HCT116 (cell line): ENCODE measurements at places on chromosomes 1 and 21. TPM values are rescaled to one million over a fixed set of nuclear protein-coding genes. Genes with fewer than 3 reads are reported as not detected.
A peak's percentile ranks its signal among the peaks of the same experiment; 100 is the strongest.

DNA sequence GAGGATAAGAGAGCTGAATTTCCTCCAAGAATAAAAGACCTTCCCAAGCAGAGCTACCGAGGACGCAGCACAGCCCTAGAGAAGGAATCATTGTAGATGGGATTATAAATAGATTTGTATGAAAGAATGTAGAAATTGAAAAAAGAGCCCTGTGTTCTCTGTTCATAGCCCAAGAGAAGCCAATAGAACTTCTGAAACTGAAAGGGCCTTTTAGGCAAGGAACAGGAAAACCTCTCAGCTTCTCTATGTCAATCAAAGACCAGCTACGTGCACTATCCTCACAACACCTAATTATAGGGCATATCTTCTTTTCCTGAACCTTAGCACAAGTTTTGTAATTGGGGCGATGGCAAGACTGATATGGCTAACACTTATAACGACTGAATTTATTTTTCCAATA is 192.4 kb upstream of the RNPC3 start:
- no peak for DNase-seq
- H3K36me3 ChIP-seq = no peaks in the 10 kb centered on the region
- no peak overlapping the region for H3K27ac ChIP-seq
- no peaks in the 10 kb centered on the region for H3K4me1 ChIP-seq
- H3K4me3 ChIP-seq = no peak overlapping the region
- no peaks in the 10 kb centered on the region for H3K27me3 ChIP-seq

- no peaks in the 10 kb centered on the region for H3K36me3 ChIP-seq
- H3K4me3 ChIP-seq = no peak overlapping the region
- no peaks in the 10 kb centered on the region for H3K4me1 ChIP-seq
- H3K27me3 ChIP-seq = 0 out of 2 replicates have a peak, but pooled peaks cover 16% of the 10 kb centered on the region
- H3K27ac ChIP-seq = no peak overlapping the region
Measured at GRCh38 chr1:223512057-223512456, 118.8 kb downstream of the CCDC185 start.

- H3K27me3 ChIP-seq = no peaks in the 10 kb centered on the region
- H3K27ac ChIP-seq = no peak overlapping the region
- H3K4me3 ChIP-seq = no peak overlapping the region
- peak; percentile 32 for DNase-seq
- H3K4me1 ChIP-seq = peaks cover 7% of the 10 kb centered on the region; the same call in 1 of the 2 replicates
Measured at GRCh38 chr1:115717541-115717940, 51.0 kb downstream of the CASQ2 start.

DNA sequence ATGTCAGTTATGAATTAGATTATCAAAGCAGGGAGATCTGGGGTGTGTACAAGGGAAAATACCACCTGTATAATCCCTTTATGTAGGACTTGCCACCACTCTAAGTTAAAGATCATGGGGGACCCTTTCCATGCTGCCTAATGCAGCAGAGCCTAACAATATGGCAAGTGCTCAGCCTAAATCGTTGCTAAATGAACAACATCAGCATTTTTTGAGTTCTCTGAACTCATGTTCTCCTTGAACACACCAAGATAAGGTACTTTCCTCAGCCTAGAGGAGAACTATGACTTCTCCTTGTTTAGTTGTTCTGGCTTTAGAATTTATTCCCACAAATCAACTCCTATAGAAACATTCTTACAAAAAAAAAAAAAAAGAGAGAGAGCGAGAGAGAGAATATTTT is 177.0 kb downstream of the DUSP10 start:
- H3K4me1 ChIP-seq = no peaks in the 10 kb centered on the region

Gene TMEM82
- not detected for total RNA-seq
